ENCODE measurements at places on chromosomes 16 and 17. TPM values are rescaled to one million over a fixed set of nuclear protein-coding genes. Genes with fewer than 3 reads are reported as not detected.
A peak's percentile ranks its signal among the peaks of the same experiment; 100 is the strongest.

DNA sequence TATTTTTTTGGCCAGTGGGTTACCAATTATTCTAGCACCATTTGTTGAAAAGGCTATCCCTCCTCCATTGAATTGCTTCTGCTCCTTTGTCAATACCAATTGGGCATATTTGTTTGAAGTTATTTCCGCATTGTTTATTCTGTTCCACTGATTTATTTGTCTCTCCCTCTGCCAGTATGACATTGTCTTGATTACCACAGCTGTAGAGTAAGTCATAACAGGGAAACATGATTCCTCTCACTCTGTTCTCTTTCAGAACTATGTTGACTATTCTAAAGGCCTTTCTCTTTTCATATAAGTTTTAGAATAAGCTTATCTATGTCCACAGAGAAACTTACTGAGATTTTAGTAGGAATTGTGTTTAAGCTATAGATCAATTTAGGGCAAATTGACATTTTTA is 94.3 kb downstream of the MAP2K6 start:
- no peak for DNase-seq

- DNase-seq = no peak
These were observed 96.9 kb upstream of the ADAMTS18 start for GRCh38 chr16:77531752-77532151.

- no peak for DNase-seq
These were observed 9.6 kb downstream of the STX8 start for GRCh38 chr17:9566067-9566466.

DNA sequence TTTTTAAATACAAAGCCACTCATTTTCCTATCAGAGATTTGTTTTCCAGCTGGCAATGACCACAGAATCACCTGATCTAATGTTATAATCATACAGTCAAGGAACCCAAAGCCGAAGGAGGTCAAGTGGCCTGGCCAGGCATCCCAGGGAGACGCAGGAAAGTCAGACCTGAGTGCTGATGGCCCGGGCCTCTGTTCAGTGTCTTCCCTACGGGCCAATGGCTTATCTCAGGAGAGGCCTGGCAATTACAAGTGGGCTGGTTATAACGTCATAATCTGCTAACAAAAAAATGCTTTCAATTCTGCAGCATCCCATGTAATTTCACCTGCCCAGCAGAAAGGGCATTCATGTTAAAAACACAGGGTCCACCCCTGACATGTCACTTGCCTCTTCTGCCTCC is 43.5 kb downstream of the ARHGAP17 start:
- no peak for DNase-seq

- DNase-seq = no peak
These were observed 11.9 kb downstream of the KRT32 start for GRCh38 chr17:41455236-41455635.

- DNase-seq = no peak
These were observed 145.6 kb upstream of the MYOCD start for GRCh38 chr17:12519956-12520594.

DNA sequence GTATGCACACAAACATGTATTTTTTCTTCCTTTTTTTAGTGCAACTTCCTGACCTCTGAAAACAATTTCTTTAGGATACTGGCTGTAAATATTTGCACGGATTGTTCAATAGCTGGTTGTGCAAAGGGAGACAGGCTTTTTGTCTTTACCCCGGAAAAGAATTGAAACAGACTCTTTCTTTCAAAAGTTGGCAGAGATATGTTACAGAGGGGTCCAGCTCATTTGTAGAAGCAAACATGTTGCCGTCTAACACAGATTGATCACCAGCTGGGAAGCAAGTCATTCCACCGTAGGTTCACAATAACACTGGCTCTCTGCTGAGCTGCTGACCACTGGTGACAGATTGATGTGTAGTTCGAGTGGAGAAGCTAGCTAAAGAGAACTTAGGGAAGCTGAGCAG is 130.9 kb downstream of the STX8 start:
- no peak for DNase-seq

ACSM5 gene
- not detected for total RNA-seq

DNA sequence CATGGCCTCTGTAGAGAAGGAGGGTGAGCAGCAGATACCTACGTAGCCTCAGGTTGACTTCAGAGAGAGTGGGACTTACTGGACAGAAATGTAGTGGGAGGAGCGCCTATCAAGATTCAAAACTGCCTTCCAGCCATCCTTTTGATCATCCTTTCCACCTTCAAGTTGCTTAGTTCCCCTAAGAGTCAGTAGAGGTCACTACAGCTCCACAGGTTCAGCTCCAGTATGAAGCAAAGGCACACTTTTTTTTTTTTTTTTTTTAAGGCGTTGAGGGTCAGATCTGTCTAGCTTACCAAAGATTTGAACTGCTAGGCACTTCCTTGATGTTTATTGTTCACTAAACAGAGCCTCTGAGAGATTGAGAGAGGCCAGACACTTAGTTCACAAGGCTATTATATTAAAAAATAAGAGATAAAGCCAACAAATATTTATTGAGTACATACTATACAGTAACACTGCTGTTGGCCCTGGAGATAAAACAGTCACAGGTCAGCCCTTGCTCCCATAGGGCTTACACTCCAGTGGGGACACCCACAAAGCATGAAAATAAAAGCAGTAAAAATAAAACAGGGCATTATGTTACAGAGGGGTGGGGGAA is 3.1 kb downstream of the RNF227 start:
- DNase-seq = peak; percentile 56

DNA sequence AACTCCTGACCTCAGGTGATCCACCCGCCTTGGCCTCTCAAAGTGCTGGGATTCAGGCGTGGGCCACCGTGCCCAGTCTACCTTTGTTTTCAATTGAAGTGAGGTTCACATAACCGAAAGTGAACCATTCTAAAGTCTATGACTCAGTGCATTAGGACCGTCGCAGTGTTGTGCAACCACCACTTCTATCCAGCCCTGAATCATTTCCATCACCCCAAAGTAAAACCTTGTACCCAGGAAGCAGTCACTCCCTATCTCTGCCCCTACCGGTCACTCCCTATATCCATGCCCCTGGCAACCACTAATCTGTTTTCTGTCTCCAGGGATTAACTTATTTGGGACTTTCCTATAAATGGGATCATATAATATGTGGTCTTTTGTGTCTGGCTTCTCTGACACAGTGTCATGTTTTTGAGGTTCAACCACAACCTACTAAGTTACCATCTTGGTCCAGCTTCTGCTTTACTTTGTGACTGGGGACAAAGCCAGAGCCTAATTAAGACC is 28.3 kb upstream of the CDC42EP4 start:
- DNase-seq = no peak

RHBDL1 gene
- total RNA-seq = 5.8 TPM

OGFOD3 gene
- total RNA-seq = 17.7 TPM

DNA sequence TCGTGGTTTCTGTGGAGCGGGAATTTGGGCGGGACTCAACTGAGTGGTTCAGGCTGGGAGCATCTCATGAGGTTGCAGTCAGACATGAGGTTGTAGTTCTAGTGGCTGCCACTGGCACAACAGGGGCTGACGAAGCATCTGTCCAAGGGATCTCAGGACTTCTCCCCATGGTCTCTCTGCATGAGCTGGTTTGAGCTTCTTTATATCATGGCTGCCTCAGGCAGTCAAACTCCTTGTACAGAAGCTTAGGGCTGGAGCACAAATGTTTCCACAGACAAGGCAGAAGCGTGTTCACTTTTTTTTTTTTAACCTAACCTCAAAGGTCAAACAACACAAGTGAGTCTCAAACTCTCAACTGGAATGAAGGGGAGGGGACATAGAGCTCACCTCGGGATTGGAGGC is 243.3 kb downstream of the MSI2 start:
- DNase-seq = no peak

DNA sequence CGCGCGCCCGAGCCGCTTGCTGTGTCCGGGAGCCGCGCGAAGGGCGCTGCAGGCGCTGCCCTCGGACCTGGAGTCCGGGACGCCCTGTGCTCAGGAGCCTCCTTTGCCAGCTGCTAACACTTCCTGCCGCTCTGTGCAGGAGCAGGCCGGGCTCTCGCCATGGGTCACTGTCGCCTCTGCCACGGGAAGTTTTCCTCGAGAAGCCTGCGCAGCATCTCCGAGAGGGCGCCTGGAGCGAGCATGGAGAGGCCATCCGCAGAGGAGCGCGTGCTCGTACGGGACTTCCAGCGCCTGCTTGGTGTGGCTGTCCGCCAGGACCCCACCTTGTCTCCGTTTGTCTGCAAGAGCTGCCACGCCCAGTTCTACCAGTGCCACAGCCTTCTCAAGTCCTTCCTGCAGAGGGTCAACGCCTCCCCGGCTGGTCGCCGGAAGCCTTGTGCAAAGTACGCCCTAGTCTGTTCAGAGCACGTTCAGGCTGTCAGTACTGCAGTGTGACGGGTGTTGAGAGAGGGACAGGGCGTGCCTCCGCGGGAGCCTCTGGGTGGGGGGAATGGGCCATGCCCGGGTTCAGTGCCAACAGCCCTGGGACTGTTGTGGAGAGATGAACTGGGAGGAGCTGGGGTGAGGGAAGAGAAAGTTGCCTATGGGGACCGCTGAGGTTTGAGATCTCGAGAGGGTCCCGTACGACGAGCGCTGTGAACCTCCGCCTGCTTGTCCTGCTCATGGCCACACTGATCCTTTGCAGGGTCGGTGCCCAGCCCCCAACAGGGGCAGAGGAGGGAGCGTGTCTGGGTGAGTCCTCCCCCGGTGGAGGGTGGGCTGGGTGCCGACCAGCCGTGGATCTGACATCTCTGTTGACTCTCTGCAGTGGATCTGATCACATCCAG is 1.3 kb downstream of the ZNF276 start:
- DNase-seq = peak; percentile 74

GRCh38 chr17:79082311-79083190 is 7.9 kb downstream of the ENGASE start:
- DNase-seq = peak; percentile 70

- DNase-seq = no peak
These were observed 705.7 kb downstream of the MAF start for GRCh38 chr16:78894886-78895285.

LPO gene
- 0.12 TPM for total RNA-seq

GRCh38 chr17:65020284-65020683 is 36.3 kb downstream of the GNA13 start:
- no peak for DNase-seq

DNA sequence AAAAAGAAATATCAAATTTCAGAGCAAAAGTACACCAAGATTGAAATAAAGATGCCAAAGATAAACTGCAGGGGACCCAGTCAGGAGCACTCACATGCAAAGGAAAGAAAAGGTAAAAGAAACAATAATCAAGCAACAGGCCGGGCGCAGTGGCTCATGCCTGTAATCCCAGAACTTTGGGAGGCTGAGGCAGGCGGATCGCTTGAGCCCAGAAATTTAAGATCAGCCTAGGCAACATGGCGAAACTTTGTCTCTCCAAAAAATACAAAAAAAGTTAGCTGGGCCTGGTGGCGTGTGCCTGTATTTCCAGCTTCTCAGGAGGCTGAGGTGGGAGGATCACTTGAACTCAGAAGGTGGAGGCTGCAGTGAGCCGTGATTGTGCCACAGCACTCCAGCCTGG is 107.6 kb upstream of the SMURF2 start:
- no peak for DNase-seq

Measured in activated T-cell treated with anti-CD3 and anti-CD28 coated beads, Interleukin-2, amount 50 U/mL, for 72 hours (primary cell).